NCI-H187 (cell line): ENCODE measurements at places on chromosomes 3 and 15.

DNA sequence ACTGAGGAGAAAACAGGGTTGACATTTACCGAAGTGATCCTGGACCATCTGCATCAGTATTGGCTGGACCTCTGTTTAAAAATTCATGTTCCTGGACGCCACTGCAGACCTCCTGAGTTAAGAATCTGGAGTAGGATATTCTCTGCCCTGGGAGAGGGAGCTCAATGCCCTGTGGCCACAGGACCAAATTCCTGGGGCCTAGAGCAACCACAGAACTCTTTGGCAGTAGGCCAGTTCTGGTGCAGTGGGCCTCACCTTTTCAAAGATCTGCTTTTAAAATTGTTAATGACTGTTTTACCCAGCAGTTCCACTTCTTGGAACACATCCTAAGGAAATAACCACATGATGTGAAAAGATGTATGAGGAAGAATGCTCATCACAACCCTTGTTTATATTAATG, 133.3 kb upstream of the ADPGK start:
- no peak for DNase-seq

DNA sequence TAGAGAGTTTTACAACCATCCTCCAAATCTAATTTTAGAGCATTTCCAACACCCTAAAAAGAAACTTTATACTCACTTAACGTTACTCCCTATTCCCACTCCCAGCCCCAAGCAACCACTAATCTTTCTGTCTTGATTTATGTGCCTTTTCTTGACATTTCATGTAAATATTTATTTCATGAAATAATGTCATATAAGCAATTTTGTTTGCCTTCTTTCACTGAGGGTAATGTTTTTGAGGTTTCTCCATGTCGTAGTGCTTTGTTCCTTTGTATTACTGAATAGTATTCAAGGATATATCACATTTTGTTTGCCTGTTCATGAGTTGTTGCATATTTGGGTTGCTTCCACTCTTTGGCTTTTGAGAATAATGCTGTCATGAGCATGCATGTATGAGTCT, 155.4 kb upstream of the PLAAT1 start:
- DNase-seq = no peak

DNA sequence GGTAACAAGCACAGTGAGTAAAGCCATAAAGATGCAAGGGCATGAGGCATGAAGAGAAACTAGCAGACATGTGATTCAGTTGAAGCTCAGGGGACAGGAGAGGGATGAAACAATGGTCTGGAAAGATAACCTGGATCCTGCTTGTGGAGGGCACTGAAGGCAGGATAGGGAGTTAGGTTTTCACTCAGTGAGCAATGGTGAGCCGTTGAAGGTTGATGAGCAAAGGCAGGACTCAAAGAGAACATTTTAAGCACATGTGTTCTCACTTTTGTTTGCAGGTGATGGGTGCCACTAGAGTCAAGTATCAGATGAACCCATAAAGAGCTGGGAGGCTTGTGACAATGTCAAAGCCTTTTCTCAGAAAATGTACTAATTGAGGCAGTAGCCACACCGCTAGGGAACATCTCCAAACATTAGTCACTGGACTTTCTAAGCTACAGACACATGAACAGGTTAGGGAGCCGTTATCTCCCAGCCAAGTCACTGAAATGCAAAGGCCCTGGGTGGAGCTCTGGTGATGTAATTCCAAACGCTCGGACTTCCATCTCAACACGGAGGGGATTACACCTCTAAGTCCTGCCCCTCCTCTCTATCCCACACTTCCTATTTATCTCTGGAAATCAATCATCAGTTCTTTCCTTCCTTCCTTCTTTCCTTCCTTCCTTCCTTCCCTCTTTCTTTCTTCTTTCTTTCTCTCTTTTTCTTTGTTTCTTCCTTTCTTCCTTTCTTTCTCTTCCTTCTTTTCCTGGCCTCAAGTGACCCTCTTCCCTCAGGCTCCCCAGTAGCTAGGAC, 22.7 kb downstream of the KLHL6 start:
- DNase-seq = no peak

DNA sequence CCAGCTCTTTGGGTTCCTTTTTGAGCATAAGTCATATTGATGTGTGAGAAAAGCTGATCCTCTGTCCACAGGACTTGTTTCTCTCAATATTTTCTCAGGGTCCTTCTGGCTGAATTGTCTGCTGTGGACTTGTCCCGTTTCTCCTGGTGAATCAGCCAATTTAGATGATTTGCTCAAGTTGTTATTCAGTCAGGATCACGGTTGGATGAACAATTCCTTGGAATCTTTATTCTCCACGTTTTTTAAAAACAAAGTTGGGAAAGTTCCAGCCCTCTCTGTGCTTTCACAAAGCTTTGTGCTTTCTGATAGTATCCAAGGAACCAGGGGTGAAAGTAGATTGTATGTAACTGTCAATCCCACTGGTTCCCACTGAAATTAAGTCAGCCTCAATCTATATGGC, 61.3 kb downstream of the LRRC3B start:
- DNase-seq = no peak

DNA sequence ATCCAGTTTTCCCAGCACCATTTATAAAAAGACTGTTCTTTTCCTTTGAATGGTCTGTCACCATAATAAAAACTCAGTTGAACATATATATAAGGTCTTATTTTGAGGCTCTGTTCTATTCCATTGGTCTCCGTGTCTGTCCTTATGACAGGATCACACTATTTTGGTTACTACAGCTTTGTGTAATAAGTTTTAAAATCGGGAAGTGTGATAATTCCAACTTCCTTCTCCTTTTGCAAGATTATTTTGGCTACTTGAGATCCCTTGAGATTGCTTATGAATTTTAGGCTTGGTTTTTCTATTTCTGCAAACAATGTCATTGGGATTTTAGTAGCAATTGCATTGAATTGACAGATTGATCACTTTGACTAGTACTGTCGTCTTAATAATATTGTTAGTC, 35.7 kb downstream of the SACM1L start:
- no peak for DNase-seq
